ENCODE measurements at places on chromosomes 12 and 14.

- DNase-seq = no peak
Measured at GRCh38 chr12:48352157-48352760, 1.5 kb upstream of the ZNF641 start.

- no peak for DNase-seq
Measured at GRCh38 chr14:70789961-70790360, 19.4 kb downstream of the MAP3K9 start.

DNA sequence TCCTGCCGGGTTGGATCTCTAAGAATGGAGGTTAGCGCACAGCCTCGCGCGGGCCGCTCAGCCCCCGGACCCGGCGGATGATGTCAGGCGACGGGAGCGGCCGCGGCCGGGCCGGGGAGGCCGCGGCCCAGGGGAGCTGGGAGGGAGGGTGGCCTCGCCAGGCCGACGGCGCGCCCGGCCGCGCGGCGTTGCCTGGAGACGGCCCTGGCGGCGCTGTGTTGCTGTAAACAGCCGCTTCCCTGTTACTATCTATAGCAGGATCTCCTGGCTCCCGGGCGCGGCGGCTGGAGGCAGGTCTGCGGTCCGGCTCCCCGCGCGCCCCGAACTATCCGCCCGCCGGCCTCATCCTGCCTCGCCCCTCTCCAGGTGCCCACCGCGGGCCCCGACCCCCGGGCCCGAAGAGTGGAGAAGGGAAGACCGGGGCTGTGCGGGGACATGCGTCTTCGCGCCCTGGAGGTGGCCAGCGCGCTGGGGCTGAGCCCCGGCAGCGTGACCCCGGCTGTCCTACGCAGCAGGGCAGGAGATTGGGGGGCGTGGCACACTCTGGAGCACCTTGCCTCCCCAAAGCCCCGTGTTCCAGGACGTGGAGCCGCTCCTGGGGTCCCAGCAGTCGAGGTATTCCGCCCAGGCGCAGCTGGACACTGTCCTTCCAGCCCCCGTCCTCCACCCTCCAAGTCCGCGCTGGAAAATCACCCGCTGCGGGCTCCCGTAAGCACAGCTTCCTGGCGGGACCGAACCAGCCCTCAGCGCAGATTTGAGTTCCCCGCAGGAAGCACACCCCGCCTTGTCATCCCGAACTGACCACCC lies 1.4 kb upstream of the FOS start:
- DNase-seq = no peak

GRCh38 chr14:61296151-61296550 lies 15.0 kb upstream of the TMEM30B start:
- no peak for DNase-seq

- no peak for DNase-seq
Measured at GRCh38 chr12:109968032-109968420, 28.1 kb downstream of the GIT2 start.

GRCh38 chr12:661720-662486 lies 1.3 kb downstream of the NINJ2 start:
- DNase-seq = no peak

DNA sequence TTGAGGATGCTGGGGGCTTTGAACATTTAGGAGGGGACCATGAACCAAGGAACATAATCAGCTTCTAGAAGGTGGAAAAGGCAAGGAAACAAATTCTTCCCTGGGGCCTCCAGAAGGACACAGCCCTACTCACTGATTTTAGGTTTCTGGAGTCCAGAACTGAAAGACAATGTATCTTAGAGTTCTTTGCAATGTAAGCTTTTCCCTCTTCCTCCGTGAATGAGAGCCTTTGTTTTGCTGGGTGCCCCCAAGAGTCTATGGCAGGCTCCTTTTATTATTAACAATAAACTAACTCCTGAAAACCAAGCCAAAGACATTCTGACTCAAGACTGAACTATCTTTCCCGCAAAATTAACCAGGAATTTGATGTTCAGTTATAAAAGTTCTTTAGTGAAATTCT lies 204.1 kb downstream of the STXBP6 start:
- no peak for DNase-seq

- DNase-seq = no peak
Measured at GRCh38 chr14:88825078-88825458, 617 bp downstream of the TTC8 start.

DNA sequence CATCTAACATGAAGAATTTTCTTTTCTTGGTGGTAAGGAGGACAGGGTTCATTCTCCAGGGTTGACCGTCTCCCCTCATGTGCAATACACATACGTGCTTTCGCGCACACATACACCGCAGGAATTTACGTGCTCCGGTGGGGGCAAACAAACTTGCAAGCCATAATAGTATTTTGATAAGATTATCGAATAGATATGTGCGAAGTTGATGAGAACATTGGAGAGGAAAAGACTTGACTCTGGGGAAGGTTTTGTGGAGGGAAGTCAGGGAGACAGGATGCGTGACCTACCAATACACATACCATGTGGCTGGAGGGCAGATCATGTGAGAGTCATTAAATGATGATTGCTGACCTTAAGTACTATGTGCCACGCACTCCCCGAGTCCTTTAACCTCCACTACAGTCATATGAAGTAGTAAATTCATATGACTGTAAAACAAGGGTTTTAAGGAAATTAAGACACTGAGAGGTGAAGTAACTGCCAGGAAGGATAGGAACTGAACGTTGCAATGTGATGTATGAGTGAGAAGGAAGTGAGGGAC lies 921 bp downstream of the RAD51B start:
- DNase-seq = no peak

DNA sequence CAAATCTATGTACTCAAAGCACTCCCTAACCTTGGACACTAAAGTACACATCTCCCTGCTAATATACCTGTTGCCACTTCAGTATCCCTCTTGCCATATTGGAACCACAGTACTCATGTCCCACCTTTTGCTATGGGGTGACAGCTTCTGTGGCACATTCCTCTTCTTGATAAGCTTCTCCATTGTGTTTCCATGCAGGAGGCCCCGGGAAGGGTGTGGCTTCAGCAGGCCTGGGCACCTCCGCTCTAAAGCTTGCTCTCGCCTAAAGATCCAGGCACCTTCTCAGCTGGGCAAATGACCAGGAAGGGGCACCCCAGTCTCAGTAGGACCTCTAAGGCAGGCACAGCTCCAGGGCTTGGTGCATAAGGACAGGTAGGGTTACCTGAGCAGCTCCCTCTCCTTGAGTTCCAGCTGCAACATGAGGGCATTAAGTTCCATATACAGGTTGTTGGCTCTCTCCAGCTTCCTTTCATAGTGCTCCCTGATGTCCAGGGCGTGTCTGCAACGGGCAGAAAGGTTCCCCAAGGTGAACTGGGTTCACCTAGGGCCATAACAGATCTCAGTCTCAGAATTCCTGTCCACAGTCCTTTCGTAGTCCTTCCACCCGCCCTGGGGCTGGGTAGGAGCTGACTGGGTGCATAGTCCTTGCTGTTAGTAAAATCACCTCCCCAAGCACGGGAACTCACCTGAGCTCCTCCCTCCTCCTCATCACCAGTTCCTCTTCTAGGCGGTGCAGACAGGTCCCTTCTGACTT lies 15.9 kb downstream of the MAP3K12 start:
- DNase-seq = no peak

Measured in fibroblast of skin of left biceps (primary cell).